CD4-positive, alpha-beta T cell (primary cell): ENCODE measurements at places on chromosomes 4 and X.

GRCh38 chr4:3445829-3446545 lies 4.2 kb downstream of the HGFAC start:
- DNase-seq = no peak

- DNase-seq = no peak
Observed at GRCh38 chrX:12685541-12685940, 105.7 kb upstream of the PRPS2 start.

DNA sequence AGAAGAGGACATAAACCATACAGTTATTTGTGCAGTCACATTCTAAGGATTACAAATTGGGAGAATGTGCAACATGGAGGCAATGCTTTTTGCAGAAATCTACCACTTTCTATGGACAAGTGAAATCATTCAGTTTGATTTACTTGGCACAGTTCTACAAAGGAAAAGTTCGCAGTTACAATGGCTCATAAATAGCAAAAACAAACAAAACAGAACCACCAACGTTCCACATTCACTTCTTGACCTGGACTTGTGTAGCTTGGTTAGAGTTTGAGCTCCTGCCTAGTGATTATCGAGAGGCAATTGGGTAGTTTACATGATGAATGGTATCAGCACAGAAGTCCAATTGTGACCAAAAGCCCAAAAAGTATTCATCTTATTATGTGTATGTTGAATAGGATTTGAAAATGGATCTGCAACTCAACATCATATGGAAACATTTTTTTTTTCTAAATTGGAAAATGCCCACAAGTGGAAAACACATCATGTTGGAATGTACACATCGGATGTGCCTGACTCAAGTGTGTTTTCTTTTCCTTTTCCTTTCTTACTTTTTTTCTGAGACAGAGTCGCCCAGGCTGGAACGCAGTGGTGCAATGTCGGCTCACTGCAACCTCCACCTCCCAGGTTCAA lies 123.8 kb downstream of the LUZP4 start:
- DNase-seq = no peak

DNA sequence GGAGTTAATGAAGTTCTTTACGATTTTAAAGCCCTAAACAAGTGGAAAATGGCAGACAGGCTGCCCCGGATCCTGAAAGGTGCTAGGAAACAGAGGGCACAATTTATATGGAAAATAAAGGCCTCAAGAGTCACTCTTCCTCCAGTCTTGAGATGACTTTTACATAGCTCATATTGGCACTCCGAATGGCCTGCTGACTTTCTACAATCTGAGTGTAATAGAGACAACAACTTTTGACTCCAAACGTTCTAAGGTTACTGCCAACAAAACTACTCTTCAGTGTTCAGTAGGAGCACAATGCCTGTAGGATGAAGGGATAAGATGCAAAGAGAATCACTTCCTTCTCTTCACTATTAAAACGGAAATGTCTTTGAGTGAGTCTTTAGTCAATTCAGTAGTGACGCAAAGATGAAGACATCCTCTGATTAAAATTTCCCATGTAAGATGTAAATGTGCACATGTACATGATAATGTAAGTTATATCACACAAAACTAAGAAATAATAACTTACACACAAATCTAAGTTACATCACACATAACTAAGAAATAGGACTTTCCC lies 40.5 kb downstream of the VEGFC start:
- DNase-seq = no peak

- no peak for DNase-seq
Observed at GRCh38 chr4:134388351-134388750, 186.8 kb upstream of the PABPC4L start.

DNA sequence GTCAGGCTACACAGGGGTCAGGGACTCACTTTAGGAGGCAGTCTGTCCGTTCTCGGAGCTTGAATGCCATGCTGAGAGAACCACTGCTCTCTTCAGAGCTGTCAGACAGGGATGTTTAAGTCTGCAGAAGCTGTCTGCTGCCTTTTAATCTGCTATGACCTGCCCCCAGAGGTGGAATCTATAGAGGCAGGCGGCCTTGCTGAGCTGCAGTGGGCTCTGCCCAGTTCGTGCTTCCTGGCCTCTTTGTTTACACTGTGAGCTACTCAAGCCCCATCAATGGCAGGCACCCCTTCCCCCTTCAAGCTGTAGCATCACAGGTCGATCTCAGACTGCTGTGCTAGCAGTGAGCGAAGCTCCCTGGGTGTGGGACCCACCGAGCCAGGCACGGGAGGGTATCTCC lies 31.5 kb upstream of the UNC5C start:
- no peak for DNase-seq

DNA sequence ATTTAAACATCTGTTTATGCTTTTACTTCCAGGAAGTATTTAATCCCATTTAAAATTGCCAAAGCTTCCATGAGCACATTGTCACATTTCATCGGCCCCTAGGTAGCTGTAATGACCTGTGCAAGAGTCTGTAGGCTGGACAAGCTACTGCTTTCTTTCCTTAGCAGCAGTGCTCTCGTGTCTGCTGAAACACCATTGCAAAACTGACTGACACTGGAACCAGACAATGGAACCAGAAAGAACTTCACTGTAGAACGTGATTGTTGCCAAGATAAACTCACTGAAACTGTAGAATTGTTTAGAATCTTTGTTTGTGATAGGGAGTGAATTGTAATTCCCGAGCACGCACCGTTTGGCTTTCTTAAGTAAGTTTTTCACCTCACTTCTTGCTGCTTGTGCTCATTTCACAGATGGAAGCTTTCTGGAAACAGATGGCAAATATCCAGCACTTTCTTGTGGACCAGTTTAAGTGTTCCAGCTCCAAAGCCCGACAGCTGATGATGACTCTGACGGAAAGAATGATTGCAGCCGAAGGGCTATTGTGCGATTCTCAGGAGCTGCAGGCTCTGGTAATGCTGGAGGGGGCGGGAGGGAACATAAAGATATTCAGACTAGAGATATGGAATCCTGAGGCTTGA lies 36.9 kb downstream of the EVC start:
- no peak for DNase-seq

- DNase-seq = no peak
Observed at GRCh38 chr4:27490315-27490714, 629.7 kb downstream of the STIM2 start.
